ENCODE measurements at places on chromosomes 2 and 18. TPM values are rescaled to one million over a fixed set of nuclear protein-coding genes. Genes with fewer than 3 reads are reported as not detected.

Gene SLC19A3
- total RNA-seq = 2.1 TPM

Gene IL1RL1
- 0.14 TPM for total RNA-seq

Gene ERCC3
- total RNA-seq = 36.9 TPM

Gene FABP1
- not detected for total RNA-seq

Gene CHRND
- not detected for total RNA-seq

Gene KIF5C
- 0.09 TPM for total RNA-seq

Gene OTOF
- 0.14 TPM for total RNA-seq

Gene LONRF2
- total RNA-seq = 0.28 TPM

Gene ALLC
- total RNA-seq = not detected

Gene ARHGAP25
- total RNA-seq = 0.14 TPM

Gene CTAGE1
- total RNA-seq = not detected

Gene FEV
- total RNA-seq = not detected

Gene TMEM200C
- total RNA-seq = 0.14 TPM

Gene TNP1
- total RNA-seq = not detected

Gene CPLX4
- total RNA-seq = not detected

Gene RGPD6
- total RNA-seq = 20.8 TPM

Gene CCDC138
- 2.8 TPM for total RNA-seq

Gene PECR
- 16.6 TPM for total RNA-seq

Gene SLC20A1
- total RNA-seq = 28.2 TPM

Gene TSHZ1
- total RNA-seq = 4.8 TPM

Gene CRYGC
- total RNA-seq = not detected

Gene GALNT5
- total RNA-seq = 26.9 TPM

Gene IGFBP5
- 928 TPM for total RNA-seq

Gene IL36B
- total RNA-seq = not detected

Gene HRH4
- under 0.01 TPM for total RNA-seq

Gene LAMA1
- total RNA-seq = 55.3 TPM

Gene FAM124B
- under 0.01 TPM for total RNA-seq

Gene CDH20
- 0.18 TPM for total RNA-seq

Gene PARD3B
- total RNA-seq = 19.1 TPM

Gene CRACDL
- total RNA-seq = not detected

Gene PEX13
- total RNA-seq = 25.7 TPM

Gene RRM2
- total RNA-seq = 4.4 TPM

Gene SLC35F5
- 189 TPM for total RNA-seq

Gene STK36
- 15.4 TPM for total RNA-seq

Gene G6PC2
- not detected for total RNA-seq

Gene MOGAT1
- not detected for total RNA-seq

Gene AQP12A
- total RNA-seq = not detected

Gene CACNB4
- total RNA-seq = 1.1 TPM

Gene ZAP70
- total RNA-seq = not detected

Gene MYO3B
- total RNA-seq = 0.18 TPM

Gene TCF23
- total RNA-seq = not detected
